ENCODE measurements at places on chromosomes 5 and 9. TPM values are rescaled to one million over a fixed set of nuclear protein-coding genes. Genes with fewer than 3 reads are reported as not detected.

GRCh38 chr9:86521977-86522376, 167.8 kb upstream of the TUT7 start:
- no peak for DNase-seq

- DNase-seq = no peak
Measured at GRCh38 chr9:92978345-92978875, 31.1 kb downstream of the FGD3 start.

- no peak for DNase-seq
Measured at GRCh38 chr5:172683264-172683644, 42.2 kb downstream of the NEURL1B start.

SUB1 gene
- polyA plus RNA-seq = 305 TPM

ENC1 gene
- polyA plus RNA-seq = 74.5 TPM

GRCh38 chr9:107260437-107261081, 22.5 kb upstream of the RAD23B start:
- no peak for DNase-seq

DNA sequence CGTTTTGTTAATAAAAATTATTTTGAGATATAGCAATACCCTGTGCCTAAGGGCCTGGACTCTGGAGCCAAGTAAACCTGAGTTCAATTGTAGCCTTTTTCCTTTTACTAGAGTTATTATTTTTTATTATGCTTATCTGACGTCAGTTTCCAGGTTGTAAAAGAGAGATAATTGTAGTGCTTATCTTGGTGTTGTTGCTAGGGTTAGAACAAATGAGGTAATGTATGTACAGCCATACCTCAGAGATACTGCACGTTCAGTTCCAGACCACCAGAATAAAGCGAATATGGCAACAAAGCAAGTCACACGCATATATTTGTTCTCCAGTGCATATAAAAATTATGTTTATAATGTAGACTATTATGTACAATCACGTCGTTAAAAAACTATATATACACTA, 215.0 kb downstream of the VPS13A start:
- no peak for DNase-seq

PCDHA2 gene
- 0.30 TPM for polyA plus RNA-seq

DNA sequence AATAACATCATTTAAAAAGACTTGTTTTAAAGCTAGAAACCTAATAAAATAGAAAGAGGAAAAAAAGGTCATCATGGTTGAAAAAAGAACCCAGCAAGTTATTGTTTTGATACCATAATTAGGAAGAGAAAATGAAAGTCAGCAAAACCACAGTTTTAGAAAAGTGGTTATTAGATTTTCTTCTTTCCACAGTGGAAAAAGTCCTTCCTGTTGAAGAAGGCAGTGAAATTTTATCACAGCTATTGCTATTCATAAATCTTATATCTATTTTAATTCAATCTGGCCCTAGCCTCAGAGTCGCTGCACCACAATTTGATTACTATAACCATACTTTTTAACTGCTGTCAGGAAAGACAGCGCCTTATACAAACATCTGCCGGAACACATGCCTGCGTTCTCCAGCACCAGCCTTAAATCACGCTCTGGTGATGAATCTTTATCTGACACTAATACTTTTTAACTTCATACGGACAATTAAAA, 60.3 kb downstream of the MAPKAP1 start:
- DNase-seq = no peak

- no peak for DNase-seq
Measured at GRCh38 chr9:128406848-128407391, 13.7 kb upstream of the CERCAM start.

- DNase-seq = no peak
Measured at GRCh38 chr5:14402424-14402823, 179.2 kb upstream of the OTULINL start.

TEX48 gene
- not detected for polyA plus RNA-seq

DNA sequence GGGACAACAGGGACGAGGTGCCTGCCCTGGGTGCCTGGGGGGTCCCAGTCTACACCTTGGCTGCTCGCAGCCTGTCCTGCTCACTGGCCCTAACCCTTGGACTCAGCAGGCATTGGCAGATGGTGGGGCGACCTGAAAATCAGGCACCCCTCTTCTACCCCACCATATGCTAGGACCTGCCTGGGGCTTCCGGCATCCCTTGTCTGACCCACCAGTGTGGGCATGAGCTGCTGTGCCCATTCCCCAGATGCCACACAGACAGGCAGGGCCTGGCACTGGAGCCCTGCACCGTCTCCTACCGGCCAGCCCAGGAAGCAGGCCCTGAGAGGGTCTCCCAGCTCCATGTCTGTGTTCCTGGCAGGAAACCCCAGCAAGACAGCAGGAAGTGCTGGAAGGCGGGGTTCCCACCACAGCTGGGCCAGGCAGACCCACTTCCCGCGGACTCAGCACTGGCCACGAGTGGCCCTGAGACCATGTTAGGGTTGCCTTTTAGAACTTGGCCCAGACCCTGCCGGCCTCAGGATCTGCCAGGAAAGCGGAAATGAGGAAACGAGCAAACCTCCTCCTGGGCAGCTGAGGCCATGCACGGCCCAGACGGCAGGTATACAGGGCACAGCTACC, 3.1 kb downstream of the NINJ1 start:
- no peak for DNase-seq

TMC1 gene
- 0.53 TPM for polyA plus RNA-seq

DDX4 gene
- not detected for polyA plus RNA-seq

- no peak for DNase-seq
Measured at GRCh38 chr9:21552244-21553170, 70.4 kb upstream of the IFNE start.

QRFP gene
- polyA plus RNA-seq = 0.36 TPM

PTPRD gene
- polyA plus RNA-seq = 117 TPM

GRCh38 chr5:164763206-164763605, 1257.8 kb downstream of the MAT2B start:
- DNase-seq = no peak
